SK-N-SH (cell line): ENCODE measurements at places on chromosomes 1 and 21. TPM values are rescaled to one million over a fixed set of nuclear protein-coding genes. Genes with fewer than 3 reads are reported as not detected.

Gene PLA2G2C
- not detected in 2 replicates for polyA plus RNA-seq

Gene GBP7
- not detected in 2 replicates for polyA plus RNA-seq

GRCh38 chr1:203273869-203274602 is 31.3 kb upstream of the BTG2 start:
- no peak for DNase-seq
- H3K36me3 ChIP-seq = no peaks in the 10 kb centered on the region
- H3K4me3 ChIP-seq = no peak overlapping the region

- no peaks in the 10 kb centered on the region for H3K27me3 ChIP-seq
- peaks cover 24% of the 10 kb centered on the region; the same call in 1 of the 2 replicates for H3K4me1 ChIP-seq
- no peak overlapping the region for H3K4me3 ChIP-seq
- no peak overlapping the region for H3K27ac ChIP-seq
- no peaks in the 10 kb centered on the region for H3K36me3 ChIP-seq
Measured at GRCh38 chr1:5651964-5652821, 340.0 kb downstream of the NPHP4 start.
